Fibroblast of lung (primary cell): ENCODE measurements at places on chromosomes 13 and 19. TPM values are rescaled to one million over a fixed set of nuclear protein-coding genes. Genes with fewer than 3 reads are reported as not detected.

DNA sequence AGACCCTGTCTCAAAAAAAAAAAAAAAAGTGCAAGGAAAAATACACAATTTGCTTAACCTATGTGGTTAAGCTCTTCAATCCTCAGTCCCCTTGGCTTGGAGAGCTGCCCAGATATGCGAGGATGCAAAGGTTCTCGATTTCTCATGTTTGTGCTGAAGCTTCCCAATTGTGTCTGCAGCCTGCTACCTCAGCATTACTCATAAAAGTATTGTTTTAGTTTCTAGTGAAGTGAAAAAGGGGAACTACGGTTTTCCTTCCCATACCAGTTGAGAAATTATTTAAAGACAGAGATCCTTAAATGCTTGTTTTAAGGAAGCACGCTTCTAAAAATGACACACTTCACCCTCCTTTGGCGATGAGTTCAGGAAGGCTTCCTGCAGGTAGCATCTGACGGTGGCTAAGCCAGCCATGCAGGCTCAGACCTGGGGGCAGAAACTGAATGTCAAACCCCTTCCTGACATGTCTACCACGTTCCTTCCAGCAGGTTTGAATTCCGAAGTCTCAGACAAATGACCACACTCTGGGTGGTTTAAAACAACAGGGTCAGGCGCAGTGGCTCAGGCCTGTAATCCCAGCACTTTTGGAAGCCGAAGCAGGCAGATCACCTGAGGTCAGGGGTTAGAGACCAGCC, 47.9 kb downstream of the RUBCNL start:
- peak; percentile 91 for DNase-seq

DNA sequence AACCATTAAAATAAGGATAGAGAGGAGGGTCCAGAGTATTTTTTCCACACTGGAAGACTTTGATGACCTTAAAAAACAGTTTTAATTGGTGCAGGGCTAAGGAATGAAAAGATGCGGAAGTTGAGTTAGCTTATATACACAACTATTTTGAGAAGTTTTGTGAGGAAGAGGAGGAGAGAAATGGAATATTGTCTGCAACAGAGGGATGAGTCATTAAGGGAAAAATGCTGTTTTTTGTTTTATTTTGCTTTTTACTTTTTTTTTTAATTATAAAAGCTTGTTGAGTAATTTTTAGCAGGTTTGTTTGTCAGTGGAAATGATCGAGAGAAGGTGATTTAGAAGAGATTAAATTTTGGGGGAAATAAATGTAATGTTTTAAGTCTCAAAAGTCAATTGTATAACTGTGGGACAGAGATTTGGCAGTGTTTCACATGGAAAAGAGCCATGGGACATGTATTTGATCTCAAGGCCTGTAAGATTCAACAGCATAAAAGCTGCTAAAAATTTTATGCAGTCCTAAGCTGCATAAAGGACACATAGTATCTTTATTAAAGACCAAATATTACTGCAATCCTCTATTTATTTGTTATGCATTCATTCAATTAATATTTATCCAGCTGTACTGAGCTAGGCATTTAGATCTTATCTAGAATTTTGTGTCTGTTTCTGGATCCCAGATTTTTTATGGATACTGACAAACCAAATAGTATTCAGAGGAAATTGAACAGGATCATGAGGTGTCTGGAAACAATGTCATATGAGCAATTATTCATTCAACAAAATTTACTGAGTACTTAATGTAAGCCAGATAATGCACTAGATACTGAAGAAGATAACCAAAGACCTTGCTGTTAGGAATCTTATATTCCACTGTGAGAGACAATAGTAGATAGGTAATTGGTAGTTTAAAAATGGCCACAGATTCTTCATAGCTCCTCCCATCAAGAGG, 72.7 kb downstream of the DNAJC15 start:
- DNase-seq, result peak; percentile 23

ARHGAP45 gene
- total RNA-seq, result 0.77 and 1.8 TPM in 2 replicates

DNA sequence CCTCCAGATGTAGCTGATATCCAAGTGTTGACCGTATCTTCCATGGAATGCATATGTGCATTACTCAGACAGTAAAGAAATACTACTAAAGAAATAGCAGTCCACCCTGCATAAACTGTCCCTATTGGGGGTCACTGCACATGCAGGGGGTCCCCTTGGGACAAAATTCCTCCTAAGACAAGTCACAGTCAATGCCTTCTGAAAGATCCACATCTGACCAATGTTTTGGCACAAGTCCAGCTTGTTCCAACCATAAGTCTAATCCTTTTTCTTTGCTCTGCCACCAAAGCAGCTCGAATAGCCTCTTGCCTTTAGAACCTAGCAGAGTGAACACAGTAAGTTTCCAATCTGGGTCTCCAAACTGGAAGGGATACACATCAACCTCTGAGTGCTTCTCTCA, 87.9 kb downstream of the DIAPH3 start:
- DNase-seq, result no peak

- DNase-seq, result no peak
Observed at GRCh38 chr13:28601581-28601980, 57.3 kb upstream of the POMP start.

- no peak for DNase-seq
Observed at GRCh38 chr19:9865732-9866501, 30.8 kb downstream of the PIN1 start.

- no peak for DNase-seq
Observed at GRCh38 chr19:5032101-5032967, 63.4 kb downstream of the KDM4B start.

KLK12 gene
- not detected in 2 replicates for total RNA-seq

PIBF1 gene
- total RNA-seq, result 25.1 and 32.6 TPM in 2 replicates

MAP2K7 gene
- total RNA-seq, result 8.7 and 10.4 TPM in 2 replicates

DNA sequence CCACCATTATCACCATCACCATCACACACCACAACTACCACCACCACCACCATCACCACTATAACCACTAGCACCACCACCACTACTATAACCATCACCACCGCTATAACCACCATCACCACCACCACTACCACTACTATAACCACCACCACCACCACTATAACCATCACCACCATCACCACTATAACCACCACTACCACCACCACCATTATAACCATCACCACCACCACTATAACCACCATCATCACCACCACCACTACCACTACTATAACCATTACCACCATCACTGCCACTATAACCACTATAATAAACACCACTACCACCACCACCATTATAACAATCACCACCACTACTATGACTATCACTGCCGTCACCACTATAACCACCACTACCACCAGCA, 173.2 kb downstream of the DCLK1 start:
- no peak for DNase-seq

DNA sequence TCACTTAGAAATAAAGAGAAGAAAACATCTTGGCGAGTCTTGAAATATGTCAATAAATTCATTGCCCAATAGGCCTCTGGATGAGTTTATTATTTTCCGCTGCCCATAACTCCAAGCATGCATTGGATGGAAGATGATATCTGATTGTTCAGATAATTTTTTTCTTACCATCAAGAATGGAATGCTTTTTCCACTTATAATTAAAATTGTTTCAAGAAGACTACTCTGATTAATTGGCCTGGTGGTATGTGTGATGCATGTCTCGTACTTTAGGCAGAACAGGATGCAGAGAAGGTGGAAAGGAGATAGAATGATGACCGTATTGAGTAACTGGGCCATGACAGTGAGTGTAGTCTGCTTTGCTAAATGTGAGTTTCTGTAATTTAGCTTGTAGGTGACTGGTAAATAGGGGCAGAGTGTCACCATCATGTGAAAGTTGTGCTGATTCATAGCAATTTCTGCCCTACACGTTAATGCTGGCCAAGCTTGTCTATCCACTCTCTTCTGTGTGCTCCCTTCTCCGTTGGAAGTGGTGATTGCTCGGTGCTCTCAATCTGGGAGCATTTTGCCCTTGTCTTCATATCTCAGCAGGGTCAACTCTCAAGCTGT, 13.5 kb upstream of the SPATA13 start:
- DNase-seq, result peak; percentile 43

DNA sequence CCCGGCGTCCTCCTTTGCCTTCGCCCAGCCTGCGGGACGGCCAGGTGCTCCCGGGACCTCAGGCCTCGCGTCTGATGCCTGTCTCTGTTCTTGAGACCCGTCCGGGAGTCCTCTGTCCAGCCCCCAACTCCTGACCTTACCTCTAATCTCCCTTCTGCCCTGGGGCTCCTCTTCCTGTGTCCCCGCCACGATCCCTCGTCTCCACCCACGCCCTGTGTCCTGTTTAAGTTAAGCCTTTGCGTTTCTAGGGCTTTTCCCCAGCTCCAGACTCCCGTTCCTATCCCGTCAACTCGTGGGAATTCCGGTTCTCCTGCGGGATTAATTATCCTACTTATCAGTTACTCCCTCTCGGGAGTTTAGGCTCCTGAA, 686 bp downstream of the LENG8 start:
- DNase-seq, result peak; percentile 28

DNA sequence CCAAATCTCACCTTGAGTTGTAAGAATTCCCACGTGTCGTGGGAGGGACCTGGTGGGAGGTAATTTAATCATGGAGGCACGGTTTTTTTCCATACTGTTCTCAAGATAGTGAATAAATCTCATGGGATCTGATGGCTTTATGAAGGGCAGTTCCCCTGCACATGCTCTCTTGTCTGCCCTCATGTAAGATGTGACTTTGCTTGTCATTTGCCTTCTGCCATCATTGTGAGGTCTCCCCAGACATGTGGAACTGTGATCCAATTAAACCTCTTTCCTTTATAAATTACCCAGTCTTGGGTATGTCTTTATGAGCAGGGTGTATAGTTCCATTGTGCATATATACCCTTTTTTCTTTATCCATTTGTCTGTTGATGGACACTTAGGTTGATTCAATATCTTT, 13.1 kb downstream of the SCEL start:
- DNase-seq, result no peak

ZIK1 gene
- total RNA-seq, result 7.1 and 7.2 TPM in 2 replicates
